ENCODE measurements at places on chromosomes 3 and 15.

DNA sequence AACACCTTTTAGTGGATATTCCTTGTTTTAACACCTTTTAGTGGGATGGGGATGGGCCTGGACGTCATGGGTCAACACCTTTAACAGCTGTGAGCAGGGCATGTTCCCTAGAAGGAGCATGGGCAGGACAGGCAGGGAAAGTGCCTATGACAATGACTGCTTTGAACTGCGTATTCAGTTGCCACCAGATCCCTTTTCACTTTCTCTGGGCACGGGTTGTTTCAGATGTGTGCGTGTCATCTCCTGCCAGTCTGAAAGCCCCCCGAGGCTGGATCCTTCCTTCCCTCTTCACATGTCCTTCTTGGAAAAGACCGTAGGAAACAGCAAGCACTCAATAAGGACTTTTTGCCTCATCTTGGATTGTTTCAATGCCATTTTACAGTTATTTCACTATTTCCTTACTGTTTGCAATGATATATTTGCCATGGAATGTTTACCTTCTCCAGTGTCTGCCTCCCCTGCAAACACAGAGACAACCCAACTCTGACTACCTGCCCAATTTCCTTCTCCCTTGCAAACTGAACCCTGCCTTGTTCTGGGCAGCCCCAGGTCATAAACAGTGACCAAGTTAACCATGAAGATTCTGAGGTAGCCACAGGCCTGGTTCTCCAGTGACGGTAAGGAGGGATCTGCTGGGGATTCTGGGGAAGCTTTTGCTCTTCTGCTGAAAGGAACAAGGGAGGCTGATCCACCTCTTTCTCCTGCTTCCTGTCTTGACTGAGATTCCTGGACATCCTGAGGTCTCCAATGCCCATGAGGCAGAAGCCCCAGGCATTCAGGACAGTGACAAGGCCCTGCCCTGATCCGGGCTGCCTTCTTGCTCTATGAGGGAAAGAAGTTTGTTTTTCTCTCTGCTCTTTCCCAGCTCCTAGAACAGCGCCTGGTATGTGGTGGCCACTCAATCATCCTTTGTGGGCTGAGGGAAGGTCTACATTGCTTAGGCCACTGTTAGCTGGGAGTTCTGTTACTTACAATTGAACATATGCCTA is 51.8 kb downstream of the NOX5 start:
- no peak for DNase-seq

DNA sequence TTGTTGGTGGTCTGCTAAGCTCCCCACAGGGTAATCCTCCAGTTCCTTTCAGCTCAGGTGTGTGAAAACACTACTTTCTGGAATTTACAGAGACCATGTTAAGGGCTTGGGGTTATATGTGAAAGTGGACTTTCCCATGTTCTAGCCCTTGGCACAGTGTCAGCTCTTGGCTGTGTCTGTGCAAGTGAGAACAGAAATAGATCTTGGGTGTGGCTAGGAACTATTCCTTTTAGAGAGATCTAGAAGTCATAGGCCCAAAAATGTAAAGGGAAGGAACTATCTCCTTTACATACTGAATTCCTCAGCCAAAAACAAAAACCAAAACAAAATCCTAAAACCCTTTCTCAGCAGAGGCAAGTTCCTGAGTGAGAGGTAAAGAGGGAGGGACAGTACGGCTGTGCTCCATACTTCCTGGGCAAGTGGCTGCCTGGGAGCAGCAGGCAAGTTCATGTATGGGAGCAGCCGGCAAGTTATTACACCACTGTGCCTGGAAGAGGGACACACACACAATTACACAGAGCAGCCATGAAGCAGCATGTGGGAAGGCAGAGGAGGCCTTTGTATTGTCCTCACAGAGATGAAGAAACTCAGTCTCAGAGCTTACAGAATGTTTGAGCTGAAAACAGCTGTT is 19.9 kb upstream of the C3orf62 start:
- no peak for DNase-seq

DNA sequence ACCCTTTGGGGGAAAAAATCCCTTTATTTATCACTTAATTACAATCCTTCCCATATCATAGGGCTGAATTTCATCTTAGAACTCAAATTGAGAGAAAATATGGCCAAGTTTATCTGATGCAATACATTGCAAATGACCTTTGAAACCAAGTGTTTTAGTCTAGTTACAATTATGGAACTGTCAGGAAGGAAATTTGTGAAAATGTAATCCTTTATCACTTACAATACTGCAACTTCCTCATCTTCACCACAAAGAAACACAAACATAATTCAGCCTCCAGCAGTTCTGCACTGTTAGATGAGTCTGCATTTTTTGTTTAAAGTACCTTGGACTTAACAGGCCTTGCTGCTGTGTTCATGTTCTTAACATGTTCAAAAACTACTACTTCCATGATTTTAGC is 4.6 kb downstream of the CCPG1 start:
- DNase-seq, result no peak

- no peak for DNase-seq
Observed at GRCh38 chr3:23136054-23136453, 67.1 kb upstream of the UBE2E2 start.

DNA sequence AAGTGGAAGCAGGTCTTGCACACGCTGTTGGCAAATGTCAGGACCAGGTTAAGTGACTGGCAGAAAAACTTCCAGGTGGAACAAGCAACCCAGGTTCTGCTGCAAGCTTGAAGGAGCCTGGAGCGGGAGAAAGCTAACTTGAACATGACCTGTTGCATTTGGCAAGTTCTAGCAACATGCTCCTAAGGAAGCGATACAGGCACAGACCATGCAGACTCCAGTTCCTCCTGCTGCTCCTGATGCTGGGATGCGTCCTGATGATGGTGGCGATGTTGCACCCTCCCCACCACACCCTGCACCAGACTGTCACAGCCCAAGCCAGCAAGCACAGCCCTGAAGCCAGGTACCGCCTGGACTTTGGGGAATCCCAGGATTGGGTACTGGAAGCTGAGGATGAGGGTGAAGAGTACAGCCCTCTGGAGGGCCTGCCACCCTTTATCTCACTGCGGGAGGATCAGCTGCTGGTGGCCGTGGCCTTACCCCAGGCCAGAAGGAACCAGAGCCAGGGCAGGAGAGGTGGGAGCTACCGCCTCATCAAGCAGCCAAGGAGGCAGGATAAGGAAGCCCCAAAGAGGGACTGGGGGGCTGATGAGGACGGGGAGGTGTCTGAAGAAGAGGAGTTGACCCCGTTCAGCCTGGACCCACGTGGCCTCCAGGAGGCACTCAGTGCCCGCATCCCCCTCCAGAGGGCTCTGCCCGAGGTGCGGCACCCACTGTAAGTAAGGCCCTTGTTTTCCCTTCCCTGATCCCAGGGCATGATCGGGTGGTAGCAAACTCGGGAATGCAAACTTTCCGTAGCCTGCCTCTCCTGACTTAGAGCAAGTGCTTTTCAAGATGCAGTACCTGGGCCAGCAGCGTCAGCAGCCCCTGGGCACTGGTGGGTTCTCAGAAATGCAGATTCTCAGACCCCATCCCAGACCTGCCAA is 759 bp downstream of the GALNT15 start:
- DNase-seq, result no peak

DNA sequence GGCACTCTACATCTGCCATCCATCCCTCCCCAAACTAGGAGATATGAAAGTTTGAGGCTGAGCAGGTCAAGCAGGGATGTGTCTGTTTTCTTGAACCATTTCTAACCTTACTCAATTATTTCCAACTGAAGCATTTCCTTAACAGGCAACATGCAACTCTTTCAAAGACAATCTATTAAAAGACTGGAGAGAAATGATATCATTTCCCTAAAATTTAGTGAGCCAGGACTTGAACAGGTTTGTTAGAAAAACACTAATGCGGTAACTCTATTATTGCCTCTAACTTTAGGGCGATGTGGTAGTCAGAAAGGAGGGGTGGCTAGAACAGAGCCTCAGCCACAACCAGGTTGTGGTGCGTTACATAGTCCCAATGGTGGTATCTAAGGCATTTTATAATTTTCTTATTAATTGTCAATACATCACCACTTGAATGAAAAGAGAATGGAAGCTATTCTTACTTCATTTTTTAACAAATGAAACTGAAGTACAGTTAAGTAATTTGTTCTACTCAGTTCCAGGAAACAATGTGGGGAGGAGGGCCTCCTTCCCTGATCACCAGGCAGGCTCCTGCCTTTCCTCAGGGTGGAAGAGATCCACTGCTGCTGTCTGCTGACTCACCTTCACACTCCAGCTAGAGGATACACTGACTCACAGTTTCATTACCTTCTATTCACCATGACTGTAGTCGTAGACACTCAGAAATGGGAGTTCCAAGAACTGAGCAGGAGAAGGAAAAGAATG is 22.8 kb downstream of the MYO1E start:
- DNase-seq, result peak; percentile 52

DNA sequence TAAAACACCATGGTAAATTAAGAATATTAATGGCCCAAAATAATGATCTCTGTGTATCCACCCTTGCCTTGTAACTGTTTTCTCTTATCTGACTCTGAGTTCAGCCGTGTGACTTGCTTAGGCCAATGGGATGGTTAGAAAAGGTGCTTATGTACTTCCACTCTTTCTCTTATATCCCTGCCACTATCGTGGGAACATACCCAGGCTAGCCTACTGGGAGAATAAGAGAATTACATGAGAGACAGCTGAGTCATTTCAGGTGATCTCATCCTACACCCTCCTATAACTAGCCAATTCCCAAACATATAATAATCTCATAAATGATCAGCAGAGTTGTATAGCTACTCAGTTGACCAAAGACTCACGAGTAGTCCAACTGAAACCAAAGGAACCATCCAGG is 98.3 kb upstream of the ABI3BP start:
- DNase-seq, result no peak
